Natural killer cell (primary cell): ENCODE measurements at places on chromosomes 2 and 18. TPM values are rescaled to one million over a fixed set of nuclear protein-coding genes. Genes with fewer than 3 reads are reported as not detected.

SLC9A2 gene
- not detected for total RNA-seq

ZNF396 gene
- 1.2 TPM for total RNA-seq

VIL1 gene
- 1.5 TPM for total RNA-seq

KCNK3 gene
- total RNA-seq, result not detected

DNA sequence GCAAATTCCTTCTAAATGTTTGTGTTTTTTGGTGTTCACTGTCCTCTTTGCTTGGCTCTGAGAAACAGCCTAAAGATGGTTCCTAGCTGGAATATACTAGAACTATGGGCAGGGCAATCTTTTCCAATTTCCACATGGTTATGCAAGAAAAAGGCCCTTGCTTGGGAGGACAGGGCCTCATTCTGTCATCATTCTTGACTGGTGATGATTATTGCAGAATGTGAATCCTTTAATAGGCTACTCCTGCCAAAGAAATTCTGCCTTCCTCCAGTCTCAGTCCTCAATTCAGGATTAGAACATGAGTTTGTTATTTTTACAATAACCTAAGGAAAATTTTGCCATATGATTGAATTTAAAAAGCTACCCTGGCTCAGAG, 218.7 kb downstream of the HNMT start:
- no peaks in the 10 kb centered on the region for H3K27me3 ChIP-seq
- no peak for DNase-seq
- H3K27ac ChIP-seq, result no peak overlapping the region
- H3K4me3 ChIP-seq, result no peak overlapping the region
- H3K36me3 ChIP-seq, result no peaks in the 10 kb centered on the region
- H3K4me1 ChIP-seq, result no peaks in the 10 kb centered on the region

DNA sequence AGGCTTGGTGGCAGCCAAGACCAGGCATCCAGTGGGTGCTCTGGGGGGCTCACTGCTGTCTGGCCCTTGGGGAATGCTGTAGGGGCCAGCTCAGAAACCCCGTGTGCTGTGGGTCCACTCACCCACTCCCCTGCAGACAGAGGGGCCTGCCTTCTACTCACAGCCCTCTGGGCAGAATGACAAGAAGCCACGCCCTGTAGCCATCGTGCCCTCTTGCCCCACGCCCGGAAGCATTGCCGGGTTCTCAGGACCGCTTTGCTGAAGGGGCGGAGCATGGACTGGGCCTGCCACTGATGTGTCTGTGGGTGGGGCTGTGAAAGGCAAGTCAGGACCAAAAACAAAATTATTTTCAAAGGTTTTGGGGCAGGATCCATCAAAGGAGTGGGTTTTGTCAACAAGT, 27.8 kb downstream of the GLI2 start:
- no peaks in the 10 kb centered on the region for H3K27me3 ChIP-seq
- H3K4me3 ChIP-seq, result no peak overlapping the region

DNA sequence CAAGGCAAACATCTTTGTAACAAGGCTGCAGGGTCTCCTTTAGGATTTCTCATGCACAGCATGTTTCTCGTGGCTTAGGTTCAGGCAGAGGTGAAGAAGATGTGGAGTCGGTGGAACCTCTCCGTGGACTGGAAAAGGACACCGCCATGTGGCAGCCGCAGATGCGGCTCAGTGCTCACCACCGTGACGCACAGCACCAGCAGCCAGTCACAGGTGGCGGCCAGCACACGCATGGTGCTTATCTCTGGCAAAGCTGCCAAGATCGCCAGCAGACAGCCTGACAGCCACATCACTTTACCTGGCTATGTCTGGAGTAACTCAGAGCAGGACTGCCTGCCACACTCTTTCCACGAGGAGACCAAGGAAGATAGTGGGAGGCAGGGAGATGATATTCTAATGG, 86.6 kb downstream of the PTH2R start:
- no peak overlapping the region for H3K4me3 ChIP-seq
- no peak for DNase-seq
- no peaks in the 10 kb centered on the region for H3K27me3 ChIP-seq

GRCh38 chr2:155975734-155976133, 356.8 kb downstream of the NR4A2 start:
- H3K4me3 ChIP-seq, result no peak overlapping the region
- H3K4me1 ChIP-seq, result no peaks in the 10 kb centered on the region
- no peaks in the 10 kb centered on the region for H3K36me3 ChIP-seq
- no peak for DNase-seq
- H3K27ac ChIP-seq, result no peak overlapping the region

DNA sequence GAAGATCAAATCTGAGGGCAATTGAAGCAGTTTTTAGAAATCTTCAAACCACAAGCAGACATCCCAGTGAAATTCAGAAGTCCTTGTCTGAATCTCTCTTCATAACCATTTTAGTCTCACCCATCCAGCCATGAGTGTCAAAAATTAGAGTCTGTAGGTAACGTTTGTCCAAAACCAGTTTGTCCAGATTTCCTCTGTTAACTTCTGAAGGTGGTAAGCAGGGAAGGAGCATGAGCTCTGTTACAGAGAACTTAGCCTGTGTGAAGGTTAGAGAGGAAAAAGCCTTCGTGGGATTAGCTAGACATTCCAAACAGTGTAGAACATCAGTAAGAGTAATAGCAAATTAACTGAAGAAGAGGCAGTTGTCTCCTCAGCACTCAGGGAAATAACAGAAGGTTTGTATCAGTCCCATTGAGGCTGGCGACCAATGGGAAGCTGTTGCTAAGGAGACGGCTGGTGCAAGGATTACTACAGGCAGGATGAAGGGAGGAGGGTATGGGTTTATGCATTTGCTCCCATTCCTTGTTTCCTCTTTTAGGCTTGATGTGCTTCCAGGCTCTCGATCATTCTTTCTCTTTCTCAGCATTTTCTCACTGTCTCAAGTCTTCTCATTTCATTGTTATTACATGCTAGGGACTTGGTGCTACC, 8.7 kb upstream of the GPR155 start:
- H3K36me3 ChIP-seq, result no peaks in the 10 kb centered on the region
- H3K27ac ChIP-seq, result peak overlapping the region; percentile 96
- no peak for DNase-seq
- H3K27me3 ChIP-seq, result no peaks in the 10 kb centered on the region
- H3K4me3 ChIP-seq, result no peak overlapping the region

DNA sequence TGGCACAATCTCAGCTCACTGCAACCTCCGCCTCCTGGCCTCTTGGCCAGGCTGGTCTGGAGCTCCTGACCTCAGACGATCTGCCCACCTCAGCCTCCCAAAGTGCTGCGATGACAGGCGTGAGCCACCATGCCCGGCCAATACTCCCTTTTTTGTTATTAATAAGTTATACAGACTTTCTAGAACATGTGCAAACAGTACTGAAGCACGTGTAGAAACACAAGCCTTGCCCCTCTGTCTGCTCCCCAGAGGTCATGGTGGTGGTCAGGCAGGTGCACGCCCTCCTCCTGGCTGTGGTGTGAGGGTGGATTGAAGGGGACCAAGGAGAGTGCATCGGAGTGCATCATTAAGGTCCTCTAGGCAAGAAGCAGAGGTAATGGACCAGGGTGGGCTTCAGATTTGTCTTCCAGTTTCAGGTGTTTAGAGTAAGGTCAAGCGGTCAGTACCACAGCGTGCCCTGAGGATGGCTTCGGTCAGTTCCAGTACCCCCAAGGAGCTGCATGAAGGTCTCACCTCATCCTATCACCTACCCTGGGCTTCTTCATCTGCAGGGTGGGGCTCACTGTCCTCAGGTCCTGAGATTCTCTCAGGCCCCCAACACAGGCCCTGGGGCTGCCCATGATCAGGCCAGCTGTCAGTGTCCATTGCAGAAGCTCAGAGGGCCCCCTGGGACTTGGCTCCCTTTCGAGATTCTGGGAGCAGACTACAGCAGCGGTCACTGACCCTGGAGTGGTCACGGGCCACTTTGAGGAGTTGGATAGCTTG, 124.3 kb downstream of the GLI2 start:
- H3K4me3 ChIP-seq, result no peak overlapping the region
- H3K27me3 ChIP-seq, result no peaks in the 10 kb centered on the region
- no peaks in the 10 kb centered on the region for H3K4me1 ChIP-seq
- no peaks in the 10 kb centered on the region for H3K36me3 ChIP-seq
- DNase-seq, result no peak
- no peak overlapping the region for H3K27ac ChIP-seq

DNA sequence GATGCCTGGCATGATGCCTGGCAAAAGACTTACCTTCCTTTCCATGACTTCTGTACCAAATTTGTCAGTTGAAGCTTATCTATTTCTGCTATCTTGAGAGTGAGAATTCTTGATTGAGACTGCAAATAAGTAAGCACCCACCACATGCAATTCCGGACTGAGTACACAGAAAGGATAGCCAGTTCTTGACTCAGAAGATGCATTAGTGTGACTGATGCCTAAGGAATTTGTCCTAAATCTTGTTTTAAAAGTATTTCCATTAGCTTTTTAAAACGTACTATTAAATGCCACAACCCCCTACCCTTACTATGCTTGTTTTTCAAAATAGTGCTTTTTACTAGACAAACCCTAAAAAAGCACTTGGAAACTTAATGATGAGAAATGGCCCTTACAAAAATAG, 545 bp downstream of the MPP4 start:
- no peak overlapping the region for H3K4me3 ChIP-seq
- peaks cover 5% of the 10 kb centered on the region for H3K36me3 ChIP-seq
- no peak overlapping the region for H3K27ac ChIP-seq
- H3K27me3 ChIP-seq, result no peaks in the 10 kb centered on the region
- no peak for DNase-seq
- no peaks in the 10 kb centered on the region for H3K4me1 ChIP-seq

- no peaks in the 10 kb centered on the region for H3K27me3 ChIP-seq
- H3K36me3 ChIP-seq, result peaks cover 8% of the 10 kb centered on the region
- no peak for DNase-seq
- H3K4me1 ChIP-seq, result no peaks in the 10 kb centered on the region
- H3K27ac ChIP-seq, result peak overlapping the region; percentile 35
- no peak overlapping the region for H3K4me3 ChIP-seq
Measured at GRCh38 chr2:38806015-38806732, 28.2 kb downstream of the GEMIN6 start.

GRCh38 chr2:10064932-10065772, 15.1 kb downstream of the CYS1 start:
- no peak overlapping the region for H3K27ac ChIP-seq
- no peak overlapping the region for H3K4me3 ChIP-seq
- no peaks in the 10 kb centered on the region for H3K4me1 ChIP-seq
- no peak for DNase-seq
- H3K27me3 ChIP-seq, result no peaks in the 10 kb centered on the region
- no peaks in the 10 kb centered on the region for H3K36me3 ChIP-seq

DNA sequence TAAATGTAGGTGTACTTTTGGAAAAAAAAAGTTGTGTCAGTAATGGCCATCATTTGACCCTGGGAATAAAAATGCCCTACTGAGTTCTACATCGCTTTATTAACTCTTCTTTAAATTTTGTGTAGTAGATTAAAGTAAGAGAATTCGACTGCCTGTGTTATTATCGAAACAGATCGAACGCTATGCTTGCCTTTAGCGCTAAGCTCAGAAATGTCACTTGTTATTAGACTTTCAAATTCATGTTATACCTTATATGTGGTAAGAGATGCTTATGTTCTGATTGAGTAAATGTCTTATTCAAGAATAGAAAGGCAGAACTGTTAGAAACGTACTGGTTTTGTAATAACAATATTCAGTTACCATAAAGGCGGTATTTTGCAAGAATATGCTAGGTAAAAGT, 1.4 kb downstream of the UGP2 start:
- H3K27ac ChIP-seq, result no peak overlapping the region
- H3K27me3 ChIP-seq, result no peaks in the 10 kb centered on the region
- DNase-seq, result no peak

- H3K4me3 ChIP-seq, result no peak overlapping the region
- peak; percentile 66 for DNase-seq
- no peaks in the 10 kb centered on the region for H3K4me1 ChIP-seq
- no peaks in the 10 kb centered on the region for H3K27me3 ChIP-seq
- no peak overlapping the region for H3K27ac ChIP-seq
Measured at GRCh38 chr18:59056706-59057492, 82.8 kb upstream of the SEC11C start.

DNA sequence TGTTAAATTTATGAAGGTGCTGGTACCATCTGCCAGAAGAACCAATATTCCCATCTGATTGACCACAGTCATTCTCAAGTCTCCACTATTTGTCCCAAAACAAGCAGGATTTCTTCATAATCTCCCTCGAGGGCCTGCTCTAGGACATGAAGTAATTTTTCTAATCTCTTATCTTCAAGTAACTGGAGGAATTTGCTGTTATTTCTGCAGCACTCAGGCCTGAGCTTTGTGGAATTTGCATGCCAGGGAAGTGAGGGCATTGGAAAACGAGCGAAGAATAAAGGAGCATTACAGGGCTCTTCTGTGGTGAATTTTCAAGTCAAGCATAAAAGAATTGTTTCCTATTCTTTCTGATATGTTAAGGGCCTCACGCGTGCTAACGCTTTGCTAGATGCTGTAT, 161.2 kb upstream of the EPAS1 start:
- H3K27me3 ChIP-seq, result no peaks in the 10 kb centered on the region
- no peaks in the 10 kb centered on the region for H3K36me3 ChIP-seq
- H3K27ac ChIP-seq, result no peak overlapping the region
- no peaks in the 10 kb centered on the region for H3K4me1 ChIP-seq
- H3K4me3 ChIP-seq, result no peak overlapping the region

- H3K4me1 ChIP-seq, result no peaks in the 10 kb centered on the region
- no peaks in the 10 kb centered on the region for H3K36me3 ChIP-seq
- no peak for DNase-seq
- no peaks in the 10 kb centered on the region for H3K27me3 ChIP-seq
Measured at GRCh38 chr2:60316381-60317033, 236.9 kb downstream of the BCL11A start.

DNA sequence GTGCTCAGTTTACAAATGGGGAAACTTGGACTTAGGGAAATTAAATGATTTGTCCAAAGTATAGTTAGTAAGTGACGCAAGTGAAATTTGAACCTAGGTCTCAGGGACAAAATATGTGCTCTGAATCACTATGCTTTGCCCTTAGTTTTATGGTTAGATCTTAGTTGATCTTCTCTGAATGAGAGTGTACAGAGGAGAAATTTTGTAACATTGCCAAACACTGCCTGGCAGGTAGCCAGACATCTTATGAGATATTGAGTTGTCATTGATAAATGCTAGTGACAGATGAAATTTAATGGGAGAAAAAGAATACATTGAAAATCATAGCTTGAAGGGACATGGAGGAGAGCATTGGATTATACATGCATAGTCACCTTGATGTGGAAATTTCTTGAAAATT, 91.4 kb downstream of the GALNT1 start:
- no peak overlapping the region for H3K27ac ChIP-seq
- no peaks in the 10 kb centered on the region for H3K4me1 ChIP-seq
- no peak for DNase-seq
- peaks cover 12% of the 10 kb centered on the region for H3K36me3 ChIP-seq

GRCh38 chr2:144510294-144510991, 9.5 kb downstream of the ZEB2 start:
- peak overlapping the region; percentile 39 for H3K4me3 ChIP-seq
- peaks cover 17% of the 10 kb centered on the region for H3K36me3 ChIP-seq
- no peaks in the 10 kb centered on the region for H3K27me3 ChIP-seq

GRCh38 chr2:142872882-142873724, 4.4 kb upstream of the KYNU start:
- H3K27ac ChIP-seq, result no peak overlapping the region
- no peaks in the 10 kb centered on the region for H3K36me3 ChIP-seq
- no peak for DNase-seq
- H3K4me3 ChIP-seq, result no peak overlapping the region
- H3K27me3 ChIP-seq, result no peaks in the 10 kb centered on the region
- H3K4me1 ChIP-seq, result peaks cover 9% of the 10 kb centered on the region
